ENCODE measurements at places on chromosomes 5 and 9.
A peak's percentile ranks its signal among the peaks of the same experiment; 100 is the strongest.

DNA sequence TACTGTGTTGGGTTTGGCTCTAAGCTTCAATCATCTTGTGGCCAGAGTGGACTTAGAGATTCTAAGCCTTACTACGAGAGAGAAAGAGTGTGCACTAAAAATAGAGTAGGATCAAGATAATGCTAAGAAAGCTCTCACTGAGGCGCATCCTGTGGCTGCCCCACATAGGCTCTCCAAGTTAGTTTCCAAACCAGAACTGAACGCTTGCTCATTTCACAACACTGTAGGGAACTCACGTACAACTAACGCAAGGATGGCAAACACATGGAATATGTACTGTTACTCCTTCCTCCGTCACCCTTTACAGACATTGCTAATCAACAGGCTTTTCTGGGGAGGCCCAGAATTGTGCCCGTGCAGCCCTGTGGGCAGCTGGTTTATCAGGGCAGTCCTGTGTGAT, 90.9 kb downstream of the EQTN start:
- DNase-seq: no peak

DNA sequence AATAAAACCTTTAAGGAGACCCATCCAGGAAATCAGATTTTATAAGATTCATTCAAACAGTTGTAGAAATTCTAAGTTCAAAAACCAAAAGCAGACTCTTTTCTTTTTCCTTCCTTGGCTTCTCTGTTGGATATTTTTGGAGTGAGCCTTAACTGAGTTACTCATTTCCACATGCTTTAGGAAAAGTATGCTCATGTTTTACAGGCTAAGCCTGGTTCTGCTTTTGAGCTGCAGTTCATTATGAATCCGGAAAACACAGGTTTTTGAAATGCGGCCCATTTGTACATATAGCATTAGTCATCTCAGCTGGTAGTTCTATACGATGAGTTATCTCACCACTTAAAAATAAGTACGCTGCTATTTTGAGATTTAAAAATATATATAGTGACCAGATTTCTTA, 156.6 kb upstream of the DMRT1 start:
- DNase-seq: no peak

- DNase-seq: no peak
Measured at GRCh38 chr9:135355521-135356011, 124.0 kb upstream of the PPP1R26 start.

- DNase-seq: no peak
Measured at GRCh38 chr5:113052041-113052795, 75.6 kb downstream of the DCP2 start.

GRCh38 chr9:114117996-114118830, 19.1 kb upstream of the KIF12 start:
- no peak for DNase-seq

- no peak for DNase-seq
Measured at GRCh38 chr5:32506799-32507198, 62.3 kb upstream of the ZFR start.

DNA sequence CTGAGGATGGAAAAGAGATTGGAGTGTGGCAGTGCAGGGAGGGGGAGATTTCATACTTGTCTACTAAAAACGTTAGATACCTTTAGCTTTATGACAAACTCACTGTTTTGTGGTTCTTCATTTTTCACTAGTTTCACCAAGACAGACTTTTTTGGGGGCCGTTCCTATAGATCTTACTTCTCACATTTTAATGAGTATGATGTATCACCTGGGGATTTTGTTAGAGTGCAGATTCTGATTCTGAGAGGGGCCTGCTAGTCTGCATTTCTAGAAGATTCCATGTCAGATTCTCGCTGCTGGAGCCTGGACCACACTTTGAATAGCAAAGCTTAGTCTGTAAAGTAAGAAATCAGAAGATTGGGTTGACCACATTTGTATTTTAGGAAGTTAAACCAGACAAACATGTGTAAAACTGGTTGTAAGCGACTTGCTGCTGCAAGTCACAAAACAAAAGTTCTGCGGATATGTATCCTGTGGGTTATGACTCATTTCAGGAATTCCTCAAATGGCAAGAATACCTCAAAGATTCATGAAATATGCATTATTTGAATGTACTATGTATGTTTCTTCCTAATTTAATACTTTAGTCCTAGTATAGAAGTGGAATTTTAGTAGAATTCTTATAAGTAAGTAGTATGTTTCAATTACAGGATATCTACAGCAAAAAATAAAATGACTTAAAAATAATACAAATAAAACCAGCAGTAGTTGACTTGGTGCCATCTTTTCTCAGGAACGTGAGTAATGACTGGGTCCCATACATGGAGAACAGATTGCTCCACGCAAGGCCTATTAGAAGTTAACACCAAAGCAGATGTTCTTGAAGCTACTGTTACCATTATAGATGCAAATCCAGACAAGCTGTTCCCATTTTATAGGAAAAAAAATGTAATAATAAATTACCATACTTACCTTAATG, 27.8 kb downstream of the NFIL3 start:
- DNase-seq: peak; percentile 11

DNA sequence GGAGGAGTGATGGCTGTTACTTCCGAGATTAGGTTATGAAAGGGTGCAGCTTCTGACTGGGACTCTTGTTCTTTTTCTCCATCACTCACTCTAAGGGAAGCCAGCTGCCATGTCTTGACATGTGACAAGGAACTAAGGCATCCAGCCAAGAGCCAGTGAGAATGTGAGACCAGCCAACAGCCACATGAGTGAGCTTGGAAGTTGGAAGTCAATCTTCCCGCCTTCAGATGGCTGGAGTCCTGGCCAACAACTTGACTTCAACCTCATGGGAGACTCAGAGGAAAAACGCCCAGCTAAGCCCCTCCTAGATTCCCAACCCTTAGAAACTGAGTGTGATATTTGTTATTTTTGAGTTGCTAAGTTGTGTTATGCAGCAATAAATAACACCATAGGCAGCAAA, 201.1 kb downstream of the SNX18 start:
- DNase-seq: no peak

DNA sequence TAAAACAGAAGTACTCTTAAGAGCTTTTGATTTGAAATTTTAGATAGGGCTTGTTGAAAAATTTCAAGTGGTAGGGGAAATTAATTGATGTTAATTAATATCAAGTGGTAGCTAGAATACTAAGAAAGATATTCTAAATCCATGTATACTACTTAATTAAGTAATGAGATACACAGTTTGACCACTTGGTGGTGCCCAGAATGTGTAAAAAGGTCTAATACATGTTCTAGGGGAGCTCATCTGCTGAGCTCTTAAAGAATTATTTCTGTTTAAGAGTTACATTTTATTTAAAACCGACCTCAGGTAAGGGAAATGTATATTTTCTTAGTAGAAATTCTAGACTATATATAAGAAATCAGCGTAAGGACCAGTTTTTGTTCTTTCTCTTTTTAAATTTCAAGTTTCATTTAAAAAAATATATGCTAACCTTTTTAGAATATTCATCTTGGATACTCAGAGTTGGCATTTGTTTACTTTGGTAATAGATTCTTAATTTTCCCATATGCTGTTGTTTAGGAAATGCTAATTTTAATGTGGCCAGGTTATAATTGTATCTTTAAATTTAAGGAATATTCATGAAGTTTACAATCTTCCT, 61.5 kb downstream of the LNPEP start:
- DNase-seq: peak; percentile 19

DNA sequence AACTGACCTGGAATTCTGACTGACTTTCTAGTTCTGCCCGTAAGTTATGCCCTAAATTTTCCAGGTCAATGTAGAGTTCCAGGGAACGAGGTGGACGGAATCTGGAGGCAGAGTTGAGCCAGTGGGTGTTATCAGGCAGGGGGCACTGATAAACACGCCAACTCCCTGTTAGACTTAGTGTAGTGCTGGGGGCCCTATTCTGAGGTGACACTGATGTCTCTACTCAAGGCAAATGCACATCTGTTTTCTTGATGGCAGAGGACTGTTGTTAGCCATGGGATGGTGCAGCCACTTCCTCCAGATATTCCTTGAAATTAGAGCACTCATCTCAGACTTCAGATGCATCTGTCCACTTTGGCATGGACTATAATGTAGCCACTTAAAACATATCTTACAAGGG, 83.5 kb downstream of the C9orf152 start:
- no peak for DNase-seq

DNA sequence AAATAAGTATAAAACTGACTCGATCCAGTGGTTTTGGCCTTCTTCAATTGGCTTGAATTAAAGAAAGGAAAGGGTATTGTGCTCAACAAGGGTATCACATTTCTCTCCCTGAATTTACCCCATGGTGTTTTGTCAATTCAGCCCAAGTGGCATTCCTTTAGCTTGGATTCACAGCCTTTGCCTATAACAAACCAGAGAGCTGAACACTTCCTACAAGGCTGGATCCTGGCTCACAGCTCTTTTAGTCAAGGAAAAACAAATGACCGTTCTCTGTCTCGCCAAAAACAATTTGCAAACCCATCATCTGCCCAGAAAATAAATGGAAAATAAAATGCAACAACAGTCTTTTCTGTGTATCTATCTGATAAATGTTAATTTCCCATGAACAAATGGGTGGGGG, 5.7 kb downstream of the ZNF366 start:
- DNase-seq: no peak

DNA sequence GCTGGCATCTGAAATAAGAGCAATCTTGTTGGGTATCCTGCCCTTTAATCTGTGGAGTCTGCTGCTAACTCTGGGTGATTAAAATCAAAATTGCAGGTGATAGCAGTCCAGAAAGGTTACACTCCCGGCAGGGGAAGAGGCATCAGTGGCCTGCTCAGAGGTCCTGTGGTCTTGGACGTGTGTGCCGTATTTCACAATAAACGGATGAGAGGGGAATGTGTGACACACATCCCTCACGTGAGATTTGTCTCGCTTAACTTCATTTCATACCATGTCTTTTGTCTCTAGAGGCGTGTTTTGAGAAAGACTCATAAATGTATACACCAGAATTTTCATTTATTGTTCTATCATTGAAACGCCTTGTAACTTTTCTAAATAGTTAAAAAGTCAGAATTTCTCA, 36.6 kb downstream of the FAM240B start:
- no peak for DNase-seq

- DNase-seq: no peak
Measured at GRCh38 chr9:125536167-125536772, 170.7 kb downstream of the MAPKAP1 start.

- no peak for DNase-seq
Measured at GRCh38 chr9:121298689-121299466, 30.9 kb downstream of the GSN start.

- DNase-seq: no peak
Measured at GRCh38 chr5:141084487-141084989, 9.9 kb upstream of the PCDHB2 start.

All from activated CD4-positive, alpha-beta T cell treated with anti-CD3 and anti-CD28 coated beads, Interleukin-2, amount 50 U/mL, for 24 hours (primary cell).